ENCODE measurements at places on chromosomes 12 and 14.

GRCh38 chr14:21070610-21071224, 613 bp downstream of the ARHGEF40 start:
- peak; percentile 36 for DNase-seq

DNA sequence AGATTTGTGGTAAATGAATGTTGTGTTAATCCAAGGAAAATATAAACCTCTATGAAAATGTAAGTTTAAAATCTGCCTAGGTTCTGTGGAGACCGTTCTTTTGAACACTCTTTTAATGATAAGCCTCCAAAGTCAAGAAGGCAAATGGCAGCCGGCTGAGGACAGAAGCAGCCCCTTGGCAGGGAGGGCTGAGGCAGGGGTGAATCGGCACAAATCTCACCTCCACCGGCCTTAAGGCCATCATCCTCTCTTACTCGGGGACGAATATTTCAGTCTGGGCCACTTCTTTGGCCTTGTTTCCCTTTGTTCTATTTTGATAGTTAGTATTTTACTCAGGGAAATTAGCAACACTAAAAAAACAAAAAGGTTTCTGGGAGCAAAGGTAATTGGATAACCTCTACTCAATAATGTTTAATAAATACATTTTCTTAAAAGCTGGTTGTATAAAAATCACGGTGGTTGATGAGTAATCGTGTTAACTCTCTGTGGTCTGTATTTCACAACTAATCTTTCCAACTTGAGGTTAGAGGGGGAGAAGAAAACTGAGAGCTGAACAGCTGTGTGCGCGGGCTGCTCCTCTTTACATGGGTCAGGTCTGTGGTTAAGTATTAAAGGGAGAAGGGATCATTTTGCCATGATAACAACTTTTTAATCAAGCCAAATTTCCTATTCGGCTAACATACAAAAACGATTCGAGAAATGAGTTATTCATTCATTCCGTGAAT, 18.6 kb downstream of the LGMN start:
- DNase-seq = no peak

DNA sequence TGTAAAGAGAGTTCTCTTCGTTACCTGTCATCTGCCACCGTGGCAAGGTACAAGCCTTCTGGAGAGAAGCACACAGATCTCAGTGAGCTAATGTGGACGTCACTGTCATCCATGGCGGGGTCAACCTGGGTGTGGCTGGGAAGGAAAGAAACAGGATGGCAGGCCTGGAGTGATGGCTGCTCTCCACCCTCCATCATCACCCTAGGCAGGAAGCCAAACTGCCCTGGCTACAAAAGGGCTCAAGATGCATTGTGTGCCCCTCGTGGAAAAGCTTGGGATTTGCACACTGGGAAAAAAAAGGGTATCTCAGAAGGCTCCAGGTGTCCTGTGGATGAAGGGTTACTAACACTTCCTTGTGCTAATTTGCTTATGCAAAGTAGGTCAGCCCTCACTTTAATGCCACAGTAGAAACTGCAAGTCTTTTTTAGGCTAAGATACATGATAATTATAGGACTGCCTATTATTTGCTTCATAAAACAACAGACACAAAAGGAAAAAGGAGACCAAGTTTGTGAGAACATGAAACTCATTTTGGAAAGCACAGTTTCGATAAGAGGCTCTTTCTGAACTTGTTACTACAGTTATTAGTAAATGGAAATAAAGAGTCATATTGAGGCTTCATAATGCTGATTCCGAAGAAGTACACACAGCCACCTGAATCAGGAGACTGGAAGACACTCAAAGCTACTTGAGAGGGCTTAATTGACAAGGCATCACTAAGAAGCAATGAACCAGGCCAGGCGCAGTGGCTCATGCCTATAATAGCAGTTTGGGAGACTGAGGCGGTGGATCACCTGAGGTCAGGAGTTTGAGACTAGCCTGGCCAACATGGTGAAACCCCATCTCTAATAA, 18.9 kb downstream of the RFC5 start:
- no peak for DNase-seq

GRCh38 chr14:90384543-90384911, 12.3 kb upstream of the CALM1 start:
- peak; percentile 72 for DNase-seq

DNA sequence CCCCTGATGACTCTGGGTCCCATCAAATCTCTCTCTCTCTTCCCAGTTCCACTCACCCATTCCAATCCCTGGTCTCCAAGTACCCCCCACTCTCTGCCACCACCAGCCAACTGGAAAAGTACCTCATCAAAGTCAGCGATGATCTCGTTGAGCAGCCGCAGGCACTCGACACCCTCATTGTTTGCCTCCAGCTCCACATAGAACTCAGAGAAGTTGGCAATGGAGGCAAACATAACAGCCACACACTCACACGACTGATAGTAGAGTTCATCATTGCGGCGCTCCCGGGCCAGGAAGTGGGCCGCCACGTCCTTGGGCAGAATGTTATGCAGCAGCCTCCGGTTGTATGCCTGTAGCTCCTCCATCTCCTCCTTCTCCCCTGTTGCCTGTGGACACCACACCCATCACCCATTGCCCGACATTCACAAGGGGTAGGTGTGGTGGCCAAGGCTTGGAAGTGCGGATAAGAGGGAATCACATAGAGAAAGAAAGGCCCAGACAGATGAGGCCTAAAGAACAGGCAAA, 17.2 kb downstream of the ADCY6 start:
- no peak for DNase-seq

- DNase-seq = no peak
Observed at GRCh38 chr12:4956054-4956453, 46.3 kb downstream of the KCNA1 start.

DNA sequence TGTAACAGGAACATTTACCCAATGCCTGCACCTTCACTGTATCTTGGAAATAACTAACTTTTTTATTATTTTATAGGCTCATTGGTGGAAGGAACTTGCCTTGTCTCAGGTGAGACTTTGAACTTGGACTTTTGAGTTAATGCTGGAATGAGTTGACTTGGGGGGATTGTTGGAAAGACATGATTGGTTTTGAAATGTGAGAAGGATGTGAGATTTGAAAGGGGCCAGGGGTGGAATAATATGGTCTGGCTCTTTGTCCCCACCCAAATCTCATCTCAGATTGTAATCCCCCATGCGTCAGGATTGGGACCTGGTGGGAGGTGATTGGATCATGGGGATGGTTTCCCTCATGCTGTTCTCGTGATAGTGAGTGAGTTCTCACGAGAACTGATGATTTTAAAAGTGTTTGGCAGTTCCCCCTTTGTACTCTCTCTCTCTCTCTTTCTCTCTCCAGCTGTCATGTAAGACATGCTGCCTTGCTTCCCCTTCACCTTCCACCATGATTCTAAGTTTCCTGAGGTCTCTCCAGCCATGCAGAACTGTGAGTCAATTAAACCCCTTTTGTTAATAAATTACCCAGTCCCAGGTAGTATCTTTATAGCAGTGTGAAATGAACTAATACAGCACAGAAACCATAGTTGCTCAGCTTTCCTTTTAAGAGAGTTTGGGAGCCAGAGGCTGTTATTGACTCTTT, 244.1 kb downstream of the BTG1 start:
- no peak for DNase-seq

Data from CD4-positive, alpha-beta T cell treated with Interleukin-12 subunit alpha and Interleukin-12 subunit beta, for 1 hour (primary cell).